ENCODE measurements at places on chromosomes 16 and 17. TPM values are rescaled to one million over a fixed set of nuclear protein-coding genes. Genes with fewer than 3 reads are reported as not detected.
A peak's percentile ranks its signal among the peaks of the same experiment; 100 is the strongest.

DNA sequence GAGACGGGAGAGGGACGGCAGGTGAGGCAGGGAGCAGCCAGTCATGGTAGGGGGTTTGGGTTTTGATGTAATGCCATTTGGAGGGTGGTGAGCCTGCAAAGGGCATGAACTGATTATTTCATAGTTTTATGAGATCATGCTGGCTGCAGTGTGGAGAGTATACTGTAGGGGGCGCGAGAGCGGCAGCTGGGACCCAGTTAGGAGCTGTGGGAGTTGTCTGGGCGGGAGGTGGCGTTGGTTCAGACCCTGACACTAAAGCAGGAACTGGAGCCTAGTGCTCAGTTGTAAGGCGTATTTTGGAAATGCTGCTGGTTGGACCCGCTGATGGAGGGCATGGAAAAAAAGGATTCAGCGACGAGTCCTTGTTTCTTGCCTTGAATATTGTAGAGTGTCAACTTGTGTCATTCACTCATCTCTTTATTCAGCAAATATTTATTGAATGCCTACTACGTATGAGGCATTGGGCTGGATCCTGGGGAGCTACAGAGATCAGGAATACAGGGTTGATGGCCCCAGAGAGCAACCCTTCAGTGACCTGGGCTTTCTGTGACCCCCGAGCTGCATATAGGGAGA is 23.7 kb upstream of the KDM8 start:
- H3K36me3 ChIP-seq: no peaks in the 10 kb centered on the region
- DNase-seq: peak; percentile 73
- peaks cover 11% of the 10 kb centered on the region for H3K27me3 ChIP-seq
- H3K4me1 ChIP-seq: no peaks in the 10 kb centered on the region

DNA sequence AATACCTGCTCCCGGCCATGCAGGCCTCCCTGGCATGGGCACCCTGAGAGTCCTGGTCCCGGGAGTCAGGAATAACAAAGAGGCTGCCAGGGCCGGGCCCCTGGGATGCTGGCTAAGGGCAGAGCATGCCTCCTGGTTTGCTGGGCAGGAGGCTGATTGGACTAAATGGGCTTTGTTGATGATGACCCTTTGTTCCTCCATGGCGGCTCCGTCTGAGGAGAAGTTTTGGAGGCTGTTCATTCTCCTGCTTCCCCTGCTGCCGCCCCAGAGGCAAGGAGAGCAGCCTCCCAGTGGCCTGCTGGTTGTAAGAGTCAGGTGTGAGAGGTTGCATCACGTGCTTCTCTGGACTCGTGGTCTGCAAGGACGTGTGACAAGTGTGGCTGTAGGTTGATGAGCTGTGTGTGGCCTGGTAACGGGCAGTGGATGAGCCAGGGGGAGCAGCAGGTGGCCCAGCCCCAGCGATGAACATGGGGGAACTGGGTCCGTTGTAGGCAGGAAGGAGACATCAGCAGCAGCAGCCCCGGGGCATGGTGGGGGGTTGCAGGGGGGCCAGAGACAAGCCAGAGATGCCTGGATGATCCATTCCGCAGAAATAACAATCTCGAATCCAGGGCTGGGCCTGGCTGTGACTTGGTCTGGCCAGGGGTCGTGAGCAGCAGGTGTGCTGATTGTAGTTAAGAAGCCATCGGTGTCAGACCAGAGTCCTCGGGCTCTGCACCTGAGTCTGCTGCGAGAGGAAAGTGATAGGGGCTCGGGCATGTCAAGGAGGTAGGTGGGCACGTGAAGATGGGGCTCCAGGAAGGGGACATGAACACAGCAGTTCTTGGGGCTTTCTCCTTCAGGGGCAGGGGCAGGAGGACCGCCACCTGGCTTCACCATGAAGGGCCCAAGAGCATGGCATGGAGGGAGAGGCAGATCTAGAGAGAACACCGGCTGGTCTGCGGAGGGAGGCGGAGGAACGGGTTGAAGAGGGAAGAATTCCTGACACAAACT is 101.4 kb downstream of the TNFRSF13B start:
- peak; percentile 58 for DNase-seq
- H3K4me1 ChIP-seq: peaks cover 7% of the 10 kb centered on the region
- no peak overlapping the region for H3K4me3 ChIP-seq
- H3K27me3 ChIP-seq: peaks cover 3% of the 10 kb centered on the region
- H3K36me3 ChIP-seq: no peaks in the 10 kb centered on the region

DNA sequence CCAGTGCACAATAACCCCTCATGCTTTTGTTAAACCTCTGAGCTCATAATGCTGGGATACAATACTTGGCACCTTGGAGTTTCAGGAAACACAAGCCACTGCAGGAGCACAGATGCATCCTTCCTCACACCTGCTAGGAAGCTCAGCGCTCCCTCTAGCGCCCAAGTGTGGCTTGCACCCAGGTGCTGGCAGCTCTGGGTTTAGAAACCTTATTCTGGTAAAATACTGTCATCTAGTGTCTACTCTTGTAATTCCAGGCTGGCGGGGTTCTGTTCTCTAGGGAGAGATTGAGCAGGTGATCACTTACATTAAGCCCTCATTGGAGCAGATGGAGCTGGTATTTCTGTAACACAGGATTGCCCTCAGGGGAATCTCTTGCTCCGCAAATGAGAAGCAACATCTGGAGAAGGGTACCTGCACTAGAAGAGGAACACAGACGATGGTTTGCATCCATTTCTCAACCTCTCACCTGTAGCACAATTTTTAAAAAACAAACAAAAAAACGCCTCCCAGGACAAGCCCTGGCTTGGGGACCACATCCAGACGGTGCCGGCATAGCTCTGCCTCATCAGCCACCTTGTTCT is 1.5 kb downstream of the CCL1 start:
- no peaks in the 10 kb centered on the region for H3K4me1 ChIP-seq
- H3K27ac ChIP-seq: no peak overlapping the region
- peaks cover 49% of the 10 kb centered on the region for H3K27me3 ChIP-seq
- DNase-seq: peak; percentile 91

DNA sequence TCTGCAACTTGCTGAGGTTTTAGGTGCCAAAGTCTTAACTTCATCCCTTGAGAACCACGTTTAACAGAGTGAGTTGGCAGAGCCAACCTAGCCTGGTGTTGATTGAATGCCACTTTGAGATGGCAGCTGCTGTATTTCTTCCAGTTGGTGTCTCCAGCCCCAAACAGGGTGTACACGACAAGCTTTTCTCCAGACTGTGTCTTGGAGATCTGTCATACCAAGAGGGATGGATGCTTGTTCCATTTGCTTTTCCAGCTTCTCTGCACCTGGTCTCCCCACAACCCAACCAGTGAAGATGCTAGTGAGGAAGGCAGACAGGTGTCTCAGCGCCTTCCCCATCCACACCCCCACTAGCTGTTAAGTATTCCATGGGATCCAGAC is 141.1 kb upstream of the HS3ST2 start:
- H3K4me3 ChIP-seq: no peak overlapping the region
- H3K27ac ChIP-seq: no peak overlapping the region
- H3K27me3 ChIP-seq: no peaks in the 10 kb centered on the region
- H3K36me3 ChIP-seq: no peaks in the 10 kb centered on the region
- peak; percentile 58 for DNase-seq

Gene FBXW10
- total RNA-seq: 0.22 TPM

Gene TP53TG3
- not detected for total RNA-seq
